ENCODE measurements at places on chromosomes 2 and 18.

- no peak for DNase-seq
Observed at GRCh38 chr2:211302676-211303075, 746.3 kb downstream of the CPS1 start.

- no peak for DNase-seq
Observed at GRCh38 chr2:54084600-54084999, 30.8 kb upstream of the ACYP2 start.

DNA sequence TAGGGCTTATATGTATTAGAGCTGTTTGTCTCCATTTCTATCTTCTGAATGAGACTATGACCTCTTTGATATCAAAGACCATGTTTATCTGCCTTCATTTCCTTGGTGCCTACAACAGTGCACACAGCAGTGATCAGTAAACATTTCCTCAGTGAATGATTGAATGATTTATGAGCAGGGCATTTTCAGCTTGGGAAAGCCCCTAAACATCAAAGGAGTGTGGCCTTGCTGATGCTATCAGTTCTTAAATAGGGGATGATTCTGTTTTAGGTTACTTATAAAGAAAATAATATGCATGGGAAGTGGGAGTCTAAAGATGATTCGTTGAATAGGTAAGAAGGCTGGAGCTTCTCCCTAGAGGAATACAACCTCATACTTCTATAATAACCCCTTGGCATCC, 425.3 kb downstream of the ZNF521 start:
- DNase-seq = no peak

- no peak for DNase-seq
Observed at GRCh38 chr18:54806526-54806925, 21.8 kb upstream of the RAB27B start.

- no peak for DNase-seq
Observed at GRCh38 chr2:80893711-80894110, 589.2 kb upstream of the LRRTM1 start.

DNA sequence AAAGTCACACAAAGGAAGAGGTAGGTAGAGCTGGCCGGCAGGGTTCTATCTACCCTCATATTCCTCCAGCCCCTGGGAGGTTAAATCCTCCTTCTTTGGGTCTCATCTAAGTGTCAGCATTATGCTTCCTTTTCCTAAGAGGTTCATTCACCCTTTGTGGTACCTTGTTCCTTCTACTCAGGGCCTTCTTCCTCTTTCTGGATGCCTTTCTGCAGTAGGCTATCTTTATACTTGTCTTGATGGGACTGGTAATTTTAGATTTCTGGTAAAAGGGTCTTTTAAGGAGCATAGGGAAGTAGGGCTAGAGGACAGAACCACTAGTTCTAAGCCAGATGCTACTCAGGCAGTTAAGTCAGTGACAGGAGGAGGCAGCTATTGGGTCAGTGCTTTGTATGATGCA, 13.7 kb upstream of the TNP1 start:
- DNase-seq = no peak

GRCh38 chr2:172496160-172496608, 59.7 kb upstream of the PDK1 start:
- DNase-seq = no peak

GRCh38 chr18:24395049-24395795, 2.4 kb downstream of the OSBPL1A start:
- no peak for DNase-seq

All from AG08396 (cell line).